Fibroblast of skin of back (primary cell): ENCODE measurements at places on chromosomes 4 and X.
A peak's percentile ranks its signal among the peaks of the same experiment; 100 is the strongest.

- no peak for DNase-seq
These were observed 74.5 kb downstream of the MGST2 start for GRCh38 chr4:139740121-139740520.

DNA sequence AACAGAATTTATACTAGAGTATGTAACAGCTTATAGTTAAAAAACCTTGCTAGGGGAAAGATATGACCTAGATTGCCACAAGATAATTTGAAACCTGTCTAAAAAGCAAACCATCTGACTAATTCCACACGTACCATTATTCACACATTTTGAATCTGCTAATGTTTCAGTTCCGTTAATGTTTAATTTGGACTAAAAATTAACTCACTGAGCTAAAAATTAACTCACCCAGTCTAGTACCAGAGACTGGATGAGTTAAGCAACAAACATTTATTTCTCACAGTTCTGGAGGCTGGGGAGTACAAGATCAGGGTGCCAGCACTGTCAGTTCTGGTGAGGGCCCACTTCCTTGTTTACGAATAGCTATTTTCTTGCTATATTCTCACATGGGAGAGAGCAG is 231.5 kb upstream of the DIAPH2 start:
- no peak for DNase-seq

GRCh38 chr4:39881789-39882188 is 95.9 kb downstream of the PDS5A start:
- no peak for DNase-seq

GRCh38 chr4:25809996-25810395 is 52.8 kb downstream of the SEL1L3 start:
- no peak for DNase-seq

DNA sequence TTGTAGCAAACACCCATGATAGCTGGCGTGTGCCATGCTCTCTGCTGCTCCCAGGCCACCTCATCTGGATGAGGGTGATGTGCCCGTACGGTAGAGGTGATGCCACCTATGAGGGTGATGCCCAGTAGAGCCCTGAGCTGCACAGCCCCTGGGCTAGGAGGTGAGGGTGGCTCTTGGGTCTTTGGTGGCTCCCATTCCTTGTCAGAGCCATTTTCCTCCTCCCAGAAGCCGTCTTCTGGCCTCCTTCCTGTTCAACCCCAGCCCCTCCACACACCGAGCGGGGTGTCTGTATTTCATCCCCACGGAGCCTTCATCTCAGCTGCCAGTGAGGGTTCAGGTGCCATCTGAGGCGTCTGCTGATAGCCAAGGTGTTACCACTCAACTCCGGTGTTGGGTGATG is 12.0 kb upstream of the TNIP2 start:
- no peak for DNase-seq

DNA sequence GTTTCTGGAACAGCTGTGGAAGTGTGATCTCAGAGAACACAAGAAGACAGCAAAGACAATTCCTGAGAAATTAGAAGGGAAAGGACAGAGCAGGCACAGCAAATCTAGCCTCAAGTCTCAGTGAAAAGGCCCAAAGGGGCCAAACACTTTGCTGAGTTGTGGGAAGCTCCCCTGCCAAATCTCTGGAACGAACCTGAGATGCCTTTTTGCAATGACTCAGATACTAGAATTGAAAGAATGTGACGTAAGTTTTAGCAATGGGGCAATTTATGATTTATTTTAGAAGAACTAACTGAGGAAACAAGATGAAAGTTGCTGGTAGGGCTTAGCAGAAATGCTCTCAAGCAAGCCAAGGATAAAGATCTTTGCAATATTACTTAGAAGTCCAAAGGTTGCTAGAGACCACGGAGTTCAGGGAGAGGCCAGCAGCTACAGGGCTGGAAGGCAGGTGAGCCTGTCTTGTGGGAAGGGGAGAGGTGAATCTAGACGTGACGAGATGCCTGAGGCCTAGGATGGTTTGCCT is 92.8 kb downstream of the AMELX start:
- DNase-seq: peak; percentile 63

- DNase-seq: no peak
These were observed 46.1 kb downstream of the RAB40AL start for GRCh38 chrX:102983205-102983604.

- peak; percentile 66 for DNase-seq
These were observed 1.5 kb downstream of the FRYL start for GRCh38 chr4:48778431-48779094.

DNA sequence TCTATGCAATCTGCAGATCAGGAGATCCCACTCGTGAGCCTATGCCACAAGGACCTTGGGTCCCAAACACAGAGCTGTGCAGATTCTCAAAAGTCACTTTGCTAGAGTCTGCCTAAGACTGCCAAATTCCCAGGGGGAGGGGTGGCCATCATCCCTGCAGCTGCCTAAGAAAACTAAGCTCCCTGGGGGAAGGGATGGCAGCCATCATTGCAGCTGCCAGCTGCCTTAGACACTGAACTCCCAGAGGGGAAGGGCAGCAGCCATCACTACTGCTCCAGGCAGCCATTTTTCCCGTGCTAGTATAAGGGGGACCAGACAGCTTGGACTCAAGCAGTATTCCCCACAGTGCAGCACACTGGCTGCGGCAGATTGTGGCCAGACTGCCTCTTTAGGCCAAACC is 156.9 kb downstream of the NKX6-1 start:
- no peak for DNase-seq

DNA sequence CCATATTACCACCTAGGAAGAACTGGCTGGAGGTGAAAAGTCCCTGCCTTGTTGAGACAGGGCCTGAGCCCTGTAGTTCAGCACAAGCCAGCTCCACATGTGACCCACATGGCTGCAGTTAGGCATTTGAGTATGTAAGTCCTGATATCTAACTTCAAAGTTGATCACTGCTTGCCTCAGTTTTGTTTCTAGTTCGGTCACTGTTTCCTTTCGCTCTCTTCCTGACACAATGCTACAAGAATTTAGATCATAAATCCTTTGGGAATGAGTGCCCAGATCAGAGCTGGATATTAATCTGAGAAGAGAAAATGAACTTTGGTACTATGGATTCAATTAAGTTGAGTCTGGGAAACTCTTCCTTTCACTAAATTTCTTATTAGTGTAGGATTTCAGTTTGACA is 48.4 kb downstream of the AKAP4 start:
- peak; percentile 0 for DNase-seq

DNA sequence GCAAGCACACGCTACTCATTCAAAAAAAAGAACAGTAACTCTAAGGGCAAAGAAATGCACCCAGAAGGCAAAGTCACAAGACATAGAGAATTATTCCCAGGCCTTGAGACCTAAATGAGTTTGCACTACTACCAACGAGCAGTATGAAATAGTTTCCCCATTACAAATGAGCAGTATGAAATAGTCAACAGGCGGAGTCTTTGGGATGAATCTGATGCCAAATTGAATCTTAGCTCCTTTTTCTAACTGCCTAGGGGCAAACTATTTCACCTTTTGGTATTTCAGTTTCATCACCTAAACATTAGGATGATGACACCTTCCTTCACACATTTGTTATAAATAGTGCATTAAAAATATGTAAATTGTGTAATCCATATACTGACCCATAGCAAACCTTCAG is 213.0 kb upstream of the FAT4 start:
- DNase-seq: no peak

GRCh38 chr4:161892951-161893350 is 270.8 kb downstream of the FSTL5 start:
- DNase-seq: no peak

- DNase-seq: no peak
These were observed 112.4 kb upstream of the RBPJ start for GRCh38 chr4:26208237-26208994.

- no peak for DNase-seq
These were observed 152.5 kb downstream of the DCTD start for GRCh38 chr4:182764642-182765041.
